ENCODE measurements at places on chromosomes 12 and 14. TPM values are rescaled to one million over a fixed set of nuclear protein-coding genes. Genes with fewer than 3 reads are reported as not detected.

PGF gene
- total RNA-seq: 0.57 TPM

AQP6 gene
- total RNA-seq: not detected

GLIPR1 gene
- total RNA-seq: 205 TPM

BICD1 gene
- 29.8 TPM for total RNA-seq

PLEK2 gene
- total RNA-seq: 19.4 TPM

DNA sequence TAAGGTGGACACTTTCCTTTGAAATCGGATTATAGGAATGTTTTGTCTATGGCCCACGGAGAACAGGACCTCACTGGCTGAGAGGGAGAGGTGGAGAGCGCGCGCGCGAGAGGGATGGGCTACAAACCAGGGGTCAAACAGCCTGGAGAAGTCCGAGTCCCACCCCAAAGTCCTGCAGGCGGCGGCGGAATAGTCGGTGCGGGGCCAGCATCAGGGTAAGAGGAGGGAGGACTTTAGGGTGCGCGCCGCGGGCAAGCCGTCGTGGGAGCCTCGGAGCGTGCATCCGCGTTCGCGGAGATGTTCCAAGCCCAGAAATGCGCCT, 3.3 kb upstream of the HOXC8 start:
- H3K4me1 ChIP-seq: peaks cover 6% of the 10 kb centered on the region
- no peaks in the 10 kb centered on the region for H3K36me3 ChIP-seq
- H3K27ac ChIP-seq: no peak overlapping the region
- H3K4me3 ChIP-seq: no peak overlapping the region
- peaks cover 71% of the 10 kb centered on the region for H3K27me3 ChIP-seq

DNA sequence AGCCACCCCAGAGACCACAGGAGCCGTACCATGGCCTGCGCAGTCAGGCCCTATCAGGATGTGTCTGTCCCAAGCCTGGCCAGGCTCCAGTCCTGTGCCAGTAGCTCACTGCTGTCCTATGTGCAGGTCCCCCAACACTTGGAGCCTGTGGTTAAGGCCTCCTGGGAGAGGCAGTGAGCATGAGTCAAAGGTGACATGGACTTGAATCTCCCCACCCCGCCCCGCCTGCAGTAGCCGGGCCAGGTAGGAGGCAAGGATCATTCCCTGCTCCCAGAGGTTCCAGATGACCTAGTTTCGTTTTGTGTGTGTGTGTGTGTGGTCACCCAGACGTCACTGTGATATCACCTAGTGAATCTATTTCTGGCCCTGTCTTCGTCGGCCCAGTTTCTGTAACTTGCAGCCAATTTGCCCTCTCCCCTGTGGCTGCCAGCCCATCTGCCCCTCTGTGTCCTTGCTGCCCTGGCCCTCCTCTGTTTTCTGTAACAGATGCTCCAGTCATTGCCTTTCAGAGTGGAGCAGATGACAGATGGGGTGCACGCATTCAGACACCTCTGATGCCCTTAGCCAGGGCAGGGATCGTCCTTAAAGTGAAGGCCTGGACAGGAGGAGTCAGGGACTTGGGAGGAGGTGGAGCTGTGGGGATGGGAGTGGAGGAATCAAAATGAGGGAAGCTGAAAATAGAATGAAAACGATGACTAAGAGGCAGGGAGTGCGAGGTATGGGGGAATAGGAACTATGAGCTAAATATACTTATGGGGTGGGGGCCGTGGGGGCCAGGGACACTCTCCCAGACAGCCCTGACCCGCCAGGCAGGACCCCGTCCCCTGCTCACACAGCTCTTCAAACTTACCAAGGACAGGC, 37.4 kb downstream of the SLC6A12 start:
- DNase-seq: peak; percentile 65
- H3K4me3 ChIP-seq: peak overlapping the region; percentile 73
- H3K27me3 ChIP-seq: no peaks in the 10 kb centered on the region
- H3K4me1 ChIP-seq: peaks cover 37% of the 10 kb centered on the region

DNA sequence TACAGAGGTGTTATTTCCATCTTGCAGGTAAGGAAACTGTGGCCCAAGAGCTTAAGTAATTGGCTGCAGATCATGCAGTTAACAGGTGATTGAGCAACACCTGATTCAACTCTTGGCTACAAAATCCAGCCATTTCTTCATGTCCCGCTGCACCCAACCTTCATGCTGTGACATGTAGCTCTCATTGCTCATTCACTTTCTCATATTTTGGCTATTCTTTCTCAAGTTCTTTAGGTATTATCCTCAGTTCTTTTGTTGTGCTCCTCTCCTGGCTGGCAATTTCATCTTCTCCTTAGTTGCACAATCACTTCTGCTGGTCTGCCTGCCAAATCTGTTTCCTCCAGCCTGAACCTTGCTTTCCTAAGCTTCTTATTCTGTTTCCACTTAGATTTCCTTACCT, 300.8 kb downstream of the SSPN start:
- DNase-seq: no peak
- H3K27me3 ChIP-seq: no peaks in the 10 kb centered on the region
- no peaks in the 10 kb centered on the region for H3K36me3 ChIP-seq

GRCh38 chr12:6620137-6620884, 13.1 kb upstream of the CHD4 start:
- no peak overlapping the region for H3K27ac ChIP-seq
- peaks cover 5% of the 10 kb centered on the region for H3K4me1 ChIP-seq

- H3K36me3 ChIP-seq: peaks cover 4% of the 10 kb centered on the region
- peaks cover 3% of the 10 kb centered on the region for H3K27me3 ChIP-seq
- peak; percentile 65 for DNase-seq
- H3K4me3 ChIP-seq: no peak overlapping the region
Measured at GRCh38 chr12:122860040-122860853, 25.0 kb downstream of the HIP1R start.

- no peaks in the 10 kb centered on the region for H3K4me1 ChIP-seq
- H3K36me3 ChIP-seq: no peaks in the 10 kb centered on the region
Measured at GRCh38 chr14:21985081-21985480, 311.5 kb upstream of the OR4E1 start.

DNA sequence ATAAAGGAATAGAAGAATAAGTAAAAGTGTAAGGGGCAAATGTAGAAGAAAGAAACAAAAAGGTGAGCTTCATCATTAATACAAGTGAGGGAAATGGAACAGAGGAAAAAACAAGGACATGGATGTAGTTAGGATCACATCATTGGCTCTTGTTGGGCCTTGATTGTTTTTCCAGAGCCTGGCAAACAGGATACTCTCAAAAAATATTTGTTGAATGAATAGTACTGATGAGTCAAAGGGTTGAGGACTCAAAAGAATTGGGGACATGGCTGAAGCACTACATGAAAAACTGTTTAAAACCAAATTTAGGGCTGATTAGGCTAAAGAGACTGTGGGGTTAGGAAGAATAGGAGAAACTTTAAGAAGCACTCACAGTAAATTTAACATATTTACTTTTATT, 11.4 kb upstream of the SRP54 start:
- peaks cover 34% of the 10 kb centered on the region for H3K4me1 ChIP-seq
- peak overlapping the region; percentile 62 for H3K27ac ChIP-seq
- H3K27me3 ChIP-seq: no peaks in the 10 kb centered on the region
- peak; percentile 50 for DNase-seq

DNA sequence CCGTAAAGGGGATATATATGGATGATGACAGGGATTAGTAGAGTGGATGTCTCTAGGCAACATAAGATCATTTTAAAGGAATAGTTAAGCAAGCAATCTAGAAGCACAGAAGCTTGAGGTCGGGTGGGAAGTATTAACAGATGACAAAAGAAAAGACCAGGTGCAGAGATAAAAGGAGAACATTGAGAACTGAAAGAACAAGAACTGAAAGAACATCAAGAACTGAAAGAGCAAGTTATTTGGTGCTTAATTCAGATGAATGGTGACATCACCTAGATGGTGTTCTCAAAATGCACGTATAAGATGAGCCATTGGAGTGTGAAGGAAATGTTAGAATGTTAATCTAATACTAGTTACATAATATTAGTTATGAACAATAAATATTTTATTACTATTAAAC, 224.0 kb upstream of the PDE3A start:
- H3K4me3 ChIP-seq: no peak overlapping the region
- DNase-seq: no peak
- H3K4me1 ChIP-seq: no peaks in the 10 kb centered on the region
- H3K27me3 ChIP-seq: no peaks in the 10 kb centered on the region
- no peak overlapping the region for H3K27ac ChIP-seq

DNA sequence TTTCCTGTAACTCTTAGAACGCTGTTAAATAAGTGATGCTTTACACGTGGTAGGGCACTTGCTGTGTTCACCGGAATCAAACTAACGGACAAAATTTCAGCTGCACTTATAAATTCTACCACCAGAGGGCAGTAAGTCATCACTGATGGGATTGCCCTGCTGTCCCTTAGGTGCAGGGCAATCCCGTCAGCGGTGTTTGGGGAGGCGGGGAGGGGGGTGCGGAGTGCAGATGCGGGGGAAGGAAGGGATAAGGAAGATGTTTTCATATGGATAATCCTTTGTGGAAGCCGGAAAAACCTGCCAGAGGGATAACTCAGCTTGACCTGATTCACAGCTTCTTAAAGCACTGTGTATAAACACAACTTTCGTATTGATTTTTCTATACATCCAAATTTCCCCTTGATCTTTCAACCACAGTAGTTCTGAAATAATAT, 21.7 kb upstream of the SLC10A1 start:
- peaks cover 10% of the 10 kb centered on the region for H3K27me3 ChIP-seq
- H3K4me3 ChIP-seq: no peak overlapping the region
- peak; percentile 55 for DNase-seq
- H3K4me1 ChIP-seq: no peaks in the 10 kb centered on the region
- H3K36me3 ChIP-seq: no peaks in the 10 kb centered on the region
- H3K27ac ChIP-seq: no peak overlapping the region

All from HFFc6 (cell line).